Activated CD4-positive, CD25-positive, alpha-beta regulatory T cell treated with anti-CD3 and anti-CD28 coated beads, Interleukin-2, amount 50 U/mL, for 72 hours (primary cell): ENCODE measurements at places on chromosomes 4 and X.
A peak's percentile ranks its signal among the peaks of the same experiment; 100 is the strongest.

GRCh38 chr4:24330573-24330972, 253.8 kb downstream of the DHX15 start:
- no peak for DNase-seq

DNA sequence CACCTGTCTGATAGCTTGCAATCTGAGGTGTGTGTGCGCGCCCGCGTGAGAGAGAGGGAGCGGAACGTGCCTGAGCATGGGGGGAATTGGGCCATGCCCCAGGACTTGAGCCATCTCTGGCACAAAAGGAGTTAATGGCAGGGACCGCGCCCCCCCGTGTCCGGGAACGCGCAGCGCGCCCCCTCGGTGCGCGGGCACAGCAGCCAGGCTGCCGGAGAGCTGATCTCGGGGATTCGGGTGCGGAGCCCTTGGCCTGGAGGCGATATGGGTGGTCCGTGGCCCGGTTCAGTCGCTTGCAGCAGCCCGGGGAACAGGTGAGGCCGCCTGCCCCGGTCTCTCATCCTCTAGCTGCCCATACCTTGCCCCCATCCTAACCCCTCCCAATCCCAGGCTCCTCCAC, at the start of gene NLGN3:
Gene NLGN3, plus strand, starts transcription at position 191 of the 400 bp plus-strand sequence. CDS start 2,909 bp downstream, outside the sequence.
- DNase-seq = no peak

GRCh38 chr4:165378745-165379677, at the start of gene CPE:
CPE (plus strand) TSS chr4:165379008; CDS start chr4:165379222, 214 bp downstream.
- DNase-seq = peak; percentile 59

- DNase-seq = no peak
Measured at GRCh38 chr4:122826553-122827257, at the start of gene FGF2. FGF2 (plus strand) TSS chr4:122826831; CDS start chr4:122827175, 344 bp downstream.

GRCh38 chr4:80112236-80112635, 39.2 kb upstream of the ANTXR2 start:
- no peak for DNase-seq

DNA sequence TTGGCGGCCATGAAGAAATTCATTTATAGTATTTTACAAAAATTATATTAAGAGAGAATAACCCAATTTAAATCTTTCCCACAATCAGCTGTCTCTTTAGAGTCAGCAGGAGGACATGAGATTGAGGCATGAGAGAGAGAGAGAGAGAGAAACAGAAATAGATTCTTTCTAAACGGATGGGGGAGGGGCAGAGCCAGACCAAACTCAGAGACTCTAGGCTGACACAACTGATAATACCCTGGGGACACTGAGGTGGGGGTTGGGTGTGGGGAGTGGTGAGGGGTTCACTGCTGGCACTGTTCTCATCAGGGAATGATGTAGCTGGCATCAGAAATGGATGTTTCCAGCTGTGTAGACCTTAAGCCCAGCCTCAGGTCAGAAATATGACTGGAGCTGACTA, 20.5 kb upstream of the HOPX start:
- DNase-seq = no peak

GRCh38 chr4:141636771-141637460, 533 bp downstream of the IL15 start:
- DNase-seq = peak; percentile 35

DNA sequence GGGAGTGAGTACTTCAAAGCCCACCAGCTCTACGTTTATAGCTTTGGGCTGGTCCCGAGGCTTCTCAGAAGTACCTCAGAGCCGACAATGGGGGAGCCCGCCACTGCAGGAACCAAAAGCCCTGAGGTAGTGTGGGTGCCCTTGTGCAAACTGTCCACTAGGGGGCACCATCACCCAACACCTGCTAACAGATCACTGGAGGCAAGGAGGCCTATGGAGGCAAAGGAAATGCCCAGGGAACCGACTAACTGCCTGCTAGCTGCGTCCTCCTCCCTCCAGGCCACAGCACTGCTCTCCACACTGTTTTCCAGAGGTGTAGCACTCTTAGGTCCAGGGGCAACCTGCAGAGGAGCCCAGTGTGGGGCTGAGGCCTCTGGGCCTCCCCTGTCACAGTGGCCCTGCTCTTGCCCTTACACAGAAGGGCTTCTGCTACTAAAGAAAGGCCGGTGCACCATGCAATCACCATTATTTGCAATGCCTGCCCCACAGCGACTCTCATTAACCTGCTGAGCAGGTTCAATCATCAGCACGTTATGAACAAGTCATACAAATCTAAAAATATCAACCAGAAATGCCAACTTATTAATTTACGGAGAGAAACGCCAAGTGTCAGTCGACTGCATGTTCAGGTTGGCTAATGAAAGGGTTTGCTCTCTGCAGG, 159.1 kb downstream of the NSUN7 start:
- peak; percentile 70 for DNase-seq

GRCh38 chr4:4899202-4899925, 39.9 kb downstream of the MSX1 start:
- DNase-seq = no peak

- DNase-seq = no peak
Measured at GRCh38 chr4:79174490-79175252, 151.2 kb downstream of the NAA11 start.

- no peak for DNase-seq
Measured at GRCh38 chr4:165402375-165402774, 23.6 kb downstream of the CPE start.
